Uterus (tissue), 4 donors: ENCODE measurements at places on chromosomes 2 and 18. TPM values are rescaled to one million over a fixed set of nuclear protein-coding genes. Genes with fewer than 3 reads are reported as not detected.
A peak's percentile ranks its signal among the peaks of the same experiment; 100 is the strongest.

Gene PLEKHA3
- 17.8 TPM for total RNA-seq

Gene LHCGR
- total RNA-seq, result not detected

Gene NTSR2
- not detected for total RNA-seq

Gene AGAP1
- 25.1 TPM for total RNA-seq

Gene MALL
- total RNA-seq, result 19.2 TPM

Gene GPR39
- not detected for total RNA-seq

Gene RAB10
- 219 TPM for total RNA-seq

Gene MAB21L4
- not detected for total RNA-seq

Gene PTPRM
- 78.2 TPM for total RNA-seq

DNA sequence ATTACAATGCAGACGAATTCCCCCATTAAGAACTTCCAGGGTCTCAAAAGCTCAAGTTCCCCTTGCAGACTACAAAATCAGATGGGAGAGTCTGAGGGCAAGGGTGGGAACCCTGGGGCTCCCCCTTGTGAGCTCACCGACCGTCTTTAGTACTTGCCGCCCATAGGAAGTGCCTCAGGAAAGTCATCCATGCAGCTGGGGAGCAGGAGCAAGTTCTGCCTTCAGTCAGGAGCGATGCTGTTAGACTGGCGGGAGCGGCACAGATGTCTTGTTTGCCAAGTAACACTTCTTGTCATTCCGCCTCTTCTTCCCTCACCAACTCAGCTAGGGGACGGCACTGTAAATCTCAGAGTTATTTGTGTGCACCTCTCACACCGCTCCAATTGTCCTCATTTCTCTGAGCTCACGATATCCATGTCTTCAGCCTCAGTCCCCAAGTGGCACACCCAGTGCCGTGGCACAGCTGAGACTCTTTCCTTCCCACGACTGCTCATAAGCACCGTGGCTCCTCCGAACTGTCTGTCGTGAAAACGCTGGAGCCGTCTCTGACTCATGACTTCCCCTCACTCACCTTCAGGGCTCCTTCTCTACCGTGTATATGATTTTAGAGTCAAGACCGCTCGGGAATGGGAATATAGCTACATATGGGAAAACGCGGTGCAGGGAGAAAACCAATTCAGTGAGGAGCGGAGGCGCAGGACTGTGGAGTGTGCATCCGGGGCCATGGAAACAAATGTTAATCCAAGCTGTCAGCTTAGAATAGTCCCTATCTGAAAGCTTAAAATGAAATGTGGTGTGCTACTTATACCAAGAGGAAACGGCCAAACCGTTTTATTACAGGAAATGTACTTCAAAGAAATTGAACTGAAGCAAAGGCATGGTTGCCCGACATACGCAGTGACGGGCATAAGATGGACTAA is 34.0 kb downstream of the UXS1 start:
- no peak for DNase-seq

DNA sequence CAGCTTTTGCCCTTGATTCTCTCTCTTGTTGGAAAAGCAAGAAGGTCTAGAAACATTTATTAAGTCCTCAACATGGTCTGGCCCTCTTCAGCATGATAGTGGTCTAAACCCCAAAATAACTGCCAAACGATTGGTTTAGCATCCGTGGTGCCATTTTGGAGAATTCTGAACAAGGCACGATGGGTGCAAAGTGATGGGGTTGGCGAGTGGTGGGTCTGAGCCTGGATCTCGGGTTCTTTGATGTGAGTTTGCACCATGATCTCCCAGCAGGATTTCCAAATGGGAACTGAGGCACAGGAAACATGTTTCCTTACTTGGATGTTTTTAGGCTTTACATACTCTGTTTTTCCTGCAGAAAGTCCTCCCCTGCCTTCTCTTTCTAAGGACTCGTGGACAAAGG is 240.3 kb downstream of the MYCN start:
- no peak for DNase-seq

GRCh38 chr2:161243312-161243711 is 64.9 kb upstream of the PSMD14 start:
- no peak for DNase-seq

DNA sequence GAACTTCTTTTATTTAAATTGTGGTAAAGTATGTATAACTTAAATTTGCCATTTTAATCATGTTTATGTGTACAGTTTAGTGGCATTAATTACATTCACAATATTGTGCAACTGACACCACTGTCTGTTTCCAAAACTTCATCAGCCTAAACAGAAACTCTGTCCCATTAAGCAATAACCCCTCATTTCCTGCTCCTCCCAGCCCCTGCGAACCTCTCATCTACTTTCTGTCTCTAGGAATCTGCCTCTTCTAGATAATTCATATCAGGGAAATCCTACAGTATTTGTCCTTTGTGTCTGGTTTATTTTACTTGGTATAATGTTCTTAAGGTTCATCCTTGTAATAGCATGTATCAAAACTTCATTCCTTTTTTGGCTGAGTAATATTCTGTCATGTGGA is 75.1 kb downstream of the BOLA3 start:
- DNase-seq, result no peak

GRCh38 chr2:236209996-236210395 is 41.8 kb upstream of the GBX2 start:
- no peak for DNase-seq

DNA sequence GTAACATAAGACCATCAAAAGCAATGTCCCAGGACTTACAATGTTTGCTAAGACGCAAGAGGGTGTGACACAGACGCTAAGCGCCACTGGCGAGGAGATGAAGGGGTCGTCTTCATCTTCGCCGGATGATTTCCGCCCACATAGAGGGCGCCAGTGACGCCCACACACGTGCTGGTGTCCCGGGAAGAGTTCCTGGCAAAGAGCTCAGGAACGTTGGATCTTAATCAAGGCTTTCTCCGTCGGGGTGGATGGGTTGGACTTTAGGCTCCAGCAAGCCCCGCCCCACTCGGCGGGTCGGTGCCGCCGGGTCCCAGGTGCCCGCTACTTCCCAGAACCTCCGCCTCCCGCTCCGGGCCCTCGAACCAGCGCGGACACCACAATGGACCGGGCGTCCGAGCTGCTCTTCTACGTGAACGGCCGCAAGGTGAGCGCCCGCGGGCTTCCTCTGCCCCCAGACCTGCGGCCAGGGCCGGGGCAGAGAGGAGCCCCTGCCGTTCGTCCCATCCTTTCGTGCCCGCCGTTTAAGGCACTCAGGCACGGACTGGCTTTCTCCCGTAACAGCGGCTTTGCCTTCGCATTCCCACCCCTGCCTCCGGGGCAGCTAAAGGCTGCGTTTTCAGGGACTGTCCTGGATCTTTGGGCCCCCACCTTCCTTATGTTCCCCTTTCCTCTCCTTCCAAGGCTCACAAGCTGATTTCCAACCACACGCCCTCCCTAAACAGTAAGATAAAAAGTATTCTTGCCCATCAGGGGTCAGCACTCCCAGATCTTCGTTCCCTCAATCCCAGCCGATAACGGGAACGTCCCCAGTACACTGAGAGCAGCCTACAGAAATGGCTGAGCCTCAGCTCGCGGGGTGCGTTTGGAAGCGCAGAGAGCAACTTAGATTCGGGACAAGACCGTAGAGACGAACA is at the start of gene AOX1:
TSS of gene AOX1 (plus strand) at position 285 of the 914 bp plus-strand sequence. CDS start at position 380, 95 bp downstream.
- DNase-seq, result peak; percentile 74

DNA sequence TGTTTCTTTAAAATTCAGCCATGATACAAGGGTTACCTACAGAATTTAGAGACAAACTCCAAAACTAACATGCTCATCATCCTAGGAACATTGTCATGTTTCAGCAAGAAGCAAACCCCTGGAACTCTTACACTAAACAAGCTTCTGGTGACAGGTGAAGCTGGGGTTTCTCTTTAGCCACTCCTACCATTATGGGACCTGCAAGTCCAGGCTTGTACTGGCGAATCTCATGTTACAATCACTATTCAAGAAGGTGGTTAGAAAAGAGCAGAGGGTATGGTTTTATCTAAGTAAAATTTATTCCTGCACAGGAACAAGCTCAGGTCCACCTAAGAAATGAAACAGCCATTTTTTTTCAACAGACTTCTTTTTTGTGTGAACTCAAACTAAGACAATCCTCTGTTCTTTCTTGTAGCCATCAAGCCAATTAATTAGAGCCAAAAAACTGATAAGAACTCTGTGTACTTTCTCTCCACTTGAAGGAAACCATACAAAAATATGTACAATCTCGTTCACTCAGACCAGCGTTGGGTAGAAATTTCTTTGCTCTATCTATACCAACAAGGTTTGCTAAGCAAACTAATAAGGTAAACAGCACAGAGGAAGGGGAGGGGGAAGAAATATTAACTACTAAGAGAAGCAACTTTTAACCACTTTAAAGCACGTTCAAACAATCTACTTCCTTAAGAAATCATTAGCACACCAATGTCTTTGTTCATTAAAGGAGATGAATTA is 63.3 kb upstream of the NEDD4L start:
- DNase-seq, result no peak

DNA sequence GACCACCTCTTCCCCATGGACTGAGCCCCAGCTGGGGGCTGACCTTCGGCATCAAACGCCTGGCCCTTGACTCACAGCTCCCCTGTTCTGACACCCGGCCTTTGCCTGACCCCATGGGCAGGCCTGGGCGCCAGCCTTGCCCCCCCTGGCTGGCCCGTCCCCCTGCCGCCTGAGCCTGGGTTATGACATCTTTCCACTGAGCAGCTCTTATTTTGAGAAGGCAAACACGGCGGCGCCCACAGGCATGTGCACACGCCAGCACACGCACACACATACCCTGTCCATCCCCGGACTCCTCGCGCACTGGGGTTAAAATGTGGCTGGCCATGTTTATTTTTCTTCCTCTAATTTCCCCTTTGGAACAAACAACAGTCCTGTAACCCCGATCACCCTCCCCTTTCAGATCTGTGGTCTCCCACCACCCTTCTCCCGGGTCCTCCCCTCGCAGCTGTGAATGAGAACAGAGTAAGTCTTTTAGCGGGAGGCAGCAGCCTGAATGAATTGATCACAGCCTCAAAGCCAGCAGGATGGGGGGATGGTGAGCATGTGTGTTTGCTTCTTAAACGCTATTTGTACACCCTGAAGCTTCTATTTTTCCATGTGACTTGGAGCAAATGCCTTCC is 11.8 kb upstream of the ATOH8 start:
- DNase-seq, result peak; percentile 77

DNA sequence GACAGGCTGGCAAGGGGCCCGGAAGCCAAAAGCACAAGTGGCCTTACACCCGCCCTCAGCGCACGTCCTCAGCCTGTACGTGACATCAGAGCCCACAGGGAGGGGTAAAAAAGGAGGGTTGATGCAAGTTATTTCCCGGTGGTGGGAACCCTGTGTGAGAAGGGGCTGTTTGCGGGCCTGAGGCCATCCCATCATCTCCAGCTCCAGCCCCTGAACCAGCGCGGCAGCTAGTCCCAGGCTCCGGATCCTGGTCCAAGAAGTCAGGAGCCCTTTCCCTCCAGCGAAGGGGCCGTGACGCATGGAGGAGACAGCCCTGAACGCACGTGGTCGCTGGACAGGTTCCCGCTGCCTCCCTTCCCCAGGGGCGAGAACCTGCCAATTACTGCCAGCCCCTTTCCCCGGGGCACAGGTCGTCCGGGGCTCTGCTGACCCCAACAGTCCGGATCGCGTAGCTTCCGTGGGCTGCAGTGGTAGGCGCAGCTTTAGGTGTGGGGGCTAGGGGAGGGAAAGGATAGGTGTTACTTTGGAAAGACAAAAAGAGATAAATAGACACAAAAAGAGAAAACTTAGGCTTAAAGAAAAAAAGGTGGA is 1.3 kb upstream of the LRP2 start:
- DNase-seq, result no peak

DNA sequence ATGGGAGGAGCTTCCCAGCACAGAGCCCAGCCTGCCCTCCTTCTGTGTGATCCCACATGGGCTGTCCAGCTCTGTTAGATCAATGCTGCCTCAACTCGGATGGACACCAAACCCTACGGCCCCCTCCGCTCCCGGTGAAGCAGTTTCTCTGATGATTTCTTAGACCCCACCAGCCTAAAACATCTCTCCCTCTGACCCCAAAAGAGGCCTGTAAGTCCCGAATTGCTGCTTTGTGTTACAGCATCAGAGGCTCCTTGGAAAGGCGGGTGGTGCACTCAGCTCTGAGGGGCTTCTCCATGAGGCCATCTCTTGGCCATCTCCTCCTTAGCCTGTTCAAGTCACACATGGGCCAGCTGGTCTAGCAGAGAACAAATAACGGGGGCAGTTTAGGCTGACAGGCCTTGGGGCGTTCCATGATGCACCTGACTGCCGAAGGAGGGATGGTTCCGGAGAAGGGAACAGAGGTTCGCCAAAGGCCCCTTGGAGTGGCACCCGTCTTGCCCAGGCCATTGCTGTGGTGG is 240.7 kb downstream of the SH3RF3 start:
- DNase-seq, result peak; percentile 7

DNA sequence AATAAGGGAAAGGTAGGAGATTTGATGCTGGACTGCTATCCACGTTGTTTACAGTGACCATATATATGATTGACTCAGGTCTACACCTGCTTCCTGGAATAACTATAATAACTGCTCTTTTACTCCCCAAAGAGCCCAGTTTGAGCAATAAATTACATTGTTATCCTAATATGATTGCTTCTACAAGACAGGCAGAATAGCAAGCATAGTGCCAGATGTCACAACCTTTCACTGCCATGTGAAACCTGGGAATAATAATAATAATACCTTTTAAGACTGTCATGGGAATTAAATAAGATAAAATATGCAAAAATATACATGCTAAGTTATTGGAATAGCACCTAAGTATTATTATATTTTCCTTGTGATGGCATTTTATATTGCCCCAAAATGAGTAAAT is 298.7 kb downstream of the GALNT13 start:
- DNase-seq, result no peak

DNA sequence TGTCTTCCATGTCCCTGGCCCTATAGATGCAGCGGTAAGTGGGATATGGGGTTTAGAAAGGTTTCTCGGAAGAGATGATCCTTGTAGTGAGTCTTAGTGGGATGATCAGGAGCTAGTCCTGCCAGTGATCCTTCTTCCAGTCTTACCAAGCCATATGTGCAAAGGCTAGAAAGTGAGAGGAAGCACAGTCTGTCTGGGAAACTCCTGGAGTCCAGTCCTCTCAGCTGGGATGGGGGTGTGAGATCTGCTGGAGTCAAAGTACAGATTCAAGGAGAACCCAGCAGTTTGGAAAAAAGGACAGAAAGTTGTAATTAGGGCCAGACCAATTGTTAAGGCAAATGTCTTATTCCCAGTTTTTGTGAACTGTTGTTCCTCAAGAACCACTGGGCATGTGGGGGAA is 83.3 kb downstream of the LIMS1 start:
- DNase-seq, result no peak

- no peak for DNase-seq
These were observed 17.6 kb downstream of the VSNL1 start for GRCh38 chr2:17558053-17558452.

DNA sequence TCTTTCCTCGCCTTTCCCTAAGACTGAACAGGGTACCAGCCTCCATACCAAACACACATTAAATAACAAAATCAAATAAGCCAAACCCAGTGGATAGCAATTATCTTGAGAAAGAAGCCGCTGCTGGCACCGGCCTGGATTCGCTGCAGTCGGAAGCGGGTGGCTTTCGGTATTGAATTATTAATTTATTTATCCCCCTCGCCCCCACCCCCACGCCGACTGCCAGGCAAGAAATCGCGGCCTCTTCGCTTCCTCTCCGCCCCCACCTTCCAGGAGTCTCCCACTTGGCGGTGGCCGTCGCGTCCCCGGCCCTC is 370 bp upstream of the ZNF804A start:
- DNase-seq, result no peak

GRCh38 chr2:66508484-66509071 is 73.7 kb downstream of the MEIS1 start:
- no peak for DNase-seq

GRCh38 chr2:240468303-240469238 is 33.1 kb downstream of the GPC1 start:
- DNase-seq, result no peak

- no peak for DNase-seq
These were observed 127.0 kb downstream of the GAREM1 start for GRCh38 chr18:32343634-32344033.

GRCh38 chr18:65968239-65969004 is 217.6 kb downstream of the CDH7 start:
- DNase-seq, result no peak
